ENCODE measurements at places on chromosomes 7 and 10. TPM values are rescaled to one million over a fixed set of nuclear protein-coding genes. Genes with fewer than 3 reads are reported as not detected.

Gene MYO3A
- total RNA-seq = not detected

Gene ACBD7
- total RNA-seq = 0.60 TPM

Gene FKBP6
- not detected for total RNA-seq

Gene CPED1
- 290 TPM for total RNA-seq

Gene NKX1-2
- total RNA-seq = 0.04 TPM

Gene PAPOLB
- total RNA-seq = 0.25 TPM

Gene STEAP2
- total RNA-seq = 0.02 TPM

Gene PKD2L1
- total RNA-seq = not detected

Gene LIPJ
- not detected for total RNA-seq

Gene ADAM12
- not detected for total RNA-seq

Gene LIPK
- not detected for total RNA-seq

Gene PNLIPRP1
- 1.1 TPM for total RNA-seq

Gene HKDC1
- 0.04 TPM for total RNA-seq

Gene TBC1D12
- 5.7 TPM for total RNA-seq

Gene AKR1D1
- not detected for total RNA-seq

Gene ZNF518A
- total RNA-seq = 20.7 TPM

Gene HOXA9
- not detected for total RNA-seq

Gene IDI1
- total RNA-seq = 70.0 TPM

Gene GPER1
- not detected for total RNA-seq
